ENCODE measurements at places on chromosomes 1 and 21.

GRCh38 chr1:29986986-29987385 lies 736.4 kb downstream of the MATN1 start:
- DNase-seq = no peak

DNA sequence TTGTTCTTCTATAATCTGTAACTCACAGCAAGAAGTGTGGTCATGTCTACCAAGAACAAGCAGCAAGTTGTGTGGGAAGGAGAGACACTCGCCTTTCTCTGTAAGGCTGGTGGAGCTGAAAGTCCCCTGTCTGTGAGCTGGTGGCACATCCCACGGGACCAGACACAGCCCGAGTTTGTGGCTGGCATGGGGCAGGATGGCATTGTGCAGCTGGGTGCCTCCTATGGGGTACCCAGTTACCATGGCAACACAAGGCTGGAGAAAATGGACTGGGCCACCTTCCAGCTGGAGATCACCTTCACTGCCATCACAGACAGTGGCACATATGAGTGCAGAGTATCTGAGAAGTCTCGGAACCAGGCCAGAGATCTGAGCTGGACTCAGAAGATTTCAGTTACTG lies 15.5 kb downstream of the CD101 start:
- DNase-seq = no peak

DNA sequence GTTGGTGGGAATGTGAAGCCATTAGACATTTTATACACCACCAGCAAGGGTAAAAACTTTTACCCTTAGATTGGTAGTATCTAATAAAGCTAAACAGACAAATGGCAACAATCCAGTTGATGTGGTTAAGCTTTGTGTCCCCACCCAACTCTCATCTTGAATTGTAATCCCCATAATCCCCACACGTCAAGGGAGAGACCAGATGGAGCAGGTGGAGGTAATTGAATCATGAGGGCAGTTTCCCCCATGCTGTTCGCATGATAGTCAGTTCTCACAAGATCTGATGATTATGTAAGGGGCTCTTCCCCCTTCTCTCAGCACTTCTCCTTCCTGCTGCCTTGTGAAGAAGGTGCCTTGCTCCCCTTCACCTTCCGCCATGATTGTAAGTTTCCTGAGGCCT lies 602.3 kb downstream of the NUF2 start:
- no peak for DNase-seq

DNA sequence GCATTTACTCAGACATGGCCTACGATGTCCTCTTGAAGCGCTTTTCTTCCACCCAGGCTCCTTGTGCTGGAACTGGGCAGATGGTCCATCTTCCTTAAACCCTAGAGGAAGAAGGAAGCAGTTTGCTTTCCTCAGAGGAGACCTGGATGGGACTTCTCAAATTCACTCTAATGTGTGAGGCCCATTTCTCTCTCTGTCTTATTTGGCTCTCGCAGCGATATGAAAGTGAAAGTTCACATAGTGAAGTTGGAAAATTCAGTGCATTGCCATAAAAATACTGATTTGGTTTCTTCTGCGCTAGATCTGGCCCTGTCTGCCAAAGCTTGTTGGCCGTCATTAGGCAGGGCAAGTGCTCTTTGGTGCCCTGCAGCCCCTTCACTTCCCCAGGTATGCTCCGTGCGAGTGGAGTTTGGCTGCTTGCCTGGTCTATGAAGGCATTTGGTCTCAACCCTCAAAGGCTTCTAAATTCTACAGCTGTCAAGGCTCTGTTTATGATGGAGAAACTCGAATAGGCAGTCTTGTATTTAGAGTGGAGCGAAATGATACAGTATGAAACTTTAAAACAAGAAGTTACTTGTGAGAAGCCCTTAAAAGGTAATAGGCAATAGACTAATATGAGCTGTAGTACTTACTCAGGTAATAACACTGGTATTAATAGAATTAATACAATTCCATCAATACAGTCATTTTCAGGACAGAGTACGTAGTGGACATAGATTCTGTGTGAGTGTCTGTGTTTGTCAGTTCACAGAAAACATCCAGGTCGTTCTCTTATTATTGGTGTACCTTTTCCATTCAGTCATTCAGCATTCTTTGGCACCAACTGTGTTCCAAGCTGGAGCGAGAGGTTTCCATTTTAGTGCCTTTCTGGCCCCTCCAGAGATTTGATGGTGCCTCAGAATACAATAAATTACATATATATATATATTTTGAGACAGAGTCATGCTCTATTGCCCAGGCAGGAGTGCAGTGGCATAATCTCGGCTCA lies 20.5 kb downstream of the SZRD1 start:
- DNase-seq = no peak

DNA sequence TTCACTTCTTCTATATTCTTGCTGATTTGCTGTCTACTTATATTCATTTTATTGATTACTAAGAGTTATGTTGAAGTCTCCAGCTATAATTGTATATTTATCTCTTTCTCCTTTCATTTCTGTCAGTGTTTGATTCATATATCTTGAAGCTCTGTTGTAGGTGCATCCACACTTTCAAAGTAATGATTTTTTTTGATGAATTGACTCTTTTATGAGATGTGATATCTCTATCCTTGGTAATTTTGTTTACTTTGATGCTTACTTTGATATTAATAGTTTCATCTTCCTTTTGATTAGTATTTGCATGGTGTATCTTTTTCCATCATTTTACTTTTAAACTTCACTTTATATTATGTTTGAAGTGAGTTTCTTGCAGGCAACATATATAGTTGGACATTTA lies 110.8 kb downstream of the XPR1 start:
- DNase-seq = no peak

GRCh38 chr1:199081739-199082138 lies 442.9 kb downstream of the PTPRC start:
- DNase-seq = no peak

GRCh38 chr1:221897321-221897721 lies 155.4 kb upstream of the DUSP10 start:
- DNase-seq = no peak

GRCh38 chr1:198437332-198437731 lies 103.1 kb downstream of the ATP6V1G3 start:
- no peak for DNase-seq

GRCh38 chr1:173688300-173688699 lies 18.6 kb upstream of the ANKRD45 start:
- no peak for DNase-seq

DNA sequence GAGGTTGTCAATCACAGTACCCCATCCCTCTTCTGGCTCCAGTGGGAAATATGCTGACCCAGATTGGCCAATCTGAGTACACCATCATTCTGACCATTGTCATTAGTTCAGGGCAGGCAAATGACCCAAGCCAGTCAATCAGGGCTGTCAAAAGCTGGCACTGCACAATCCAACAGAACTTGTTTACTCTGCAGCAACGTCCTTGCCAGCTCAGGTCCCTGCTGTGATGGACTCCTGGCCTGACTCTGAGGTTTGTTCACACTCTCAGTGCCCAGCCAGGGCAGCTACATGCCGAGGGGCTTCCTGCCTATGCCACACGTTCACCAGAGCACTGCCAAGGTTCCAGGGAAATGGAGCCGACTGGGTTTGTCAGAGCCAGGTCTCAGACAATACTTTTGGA lies 14.7 kb upstream of the OVAAL start:
- DNase-seq = no peak

- no peak for DNase-seq
Observed at GRCh38 chr1:228226956-228227791, 19.3 kb downstream of the OBSCN start.

DNA sequence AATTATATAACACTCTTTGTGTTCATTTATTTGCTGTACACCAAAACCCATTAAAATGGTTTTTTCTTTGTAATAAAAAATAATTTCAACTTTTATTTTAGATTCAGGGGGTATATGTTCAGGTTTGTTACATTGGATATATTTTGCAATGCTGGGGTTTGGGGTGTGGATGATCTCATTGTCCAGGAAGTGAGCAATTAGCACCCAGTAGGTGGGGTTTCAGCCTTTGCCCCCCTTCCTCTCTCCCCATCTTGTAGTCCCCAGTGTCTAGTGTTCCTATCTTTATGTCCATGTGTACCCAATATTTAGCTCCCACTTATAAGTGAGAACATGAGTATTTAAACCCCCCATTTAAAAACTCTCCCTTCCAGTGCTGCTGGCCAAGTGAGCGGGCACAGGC lies 184.6 kb downstream of the RHOU start:
- DNase-seq = no peak

- no peak for DNase-seq
Observed at GRCh38 chr1:154755858-154756730, 114.0 kb downstream of the KCNN3 start.

DNA sequence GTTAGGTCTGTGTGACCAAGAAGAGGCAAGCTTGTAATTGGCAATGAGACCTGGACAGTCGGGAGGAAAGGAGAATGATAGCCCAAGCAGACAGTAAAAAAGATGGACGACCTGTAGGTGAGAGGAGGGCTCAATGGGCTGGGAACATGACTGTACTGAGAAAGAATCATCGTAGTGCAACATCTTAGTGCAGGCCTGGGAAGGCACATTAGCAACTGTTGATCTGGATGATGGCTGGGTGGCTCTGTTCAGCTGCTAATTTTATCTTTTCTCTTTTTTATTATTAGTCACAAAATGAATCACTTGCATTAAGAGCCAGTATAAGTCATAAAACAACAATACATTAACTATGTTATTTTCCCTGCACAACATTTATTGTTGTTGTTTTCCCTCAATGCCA lies 32.9 kb downstream of the IFI44 start:
- DNase-seq = no peak

- no peak for DNase-seq
Observed at GRCh38 chr1:203464743-203465142, 10.9 kb upstream of the PRELP start.

DNA sequence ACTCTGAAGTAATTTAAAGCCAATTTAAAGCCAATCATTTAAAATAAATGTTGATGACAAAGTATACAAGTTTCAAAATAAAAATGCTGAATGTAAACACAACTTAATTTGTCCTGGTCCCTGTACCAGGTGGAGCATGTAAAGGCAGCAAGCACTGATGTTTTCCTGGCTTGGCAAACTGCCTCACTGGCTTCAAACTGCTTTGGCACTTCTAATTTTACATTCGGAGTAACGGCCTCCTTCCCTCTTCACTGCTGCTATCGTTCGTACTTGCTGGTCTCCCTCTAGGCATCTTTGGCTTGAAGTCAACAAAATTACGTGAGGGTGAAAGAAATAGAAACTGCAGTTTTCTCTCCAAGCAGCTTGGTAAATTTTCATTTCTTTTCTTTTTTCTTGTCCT lies 287.9 kb downstream of the LTN1 start:
- DNase-seq = no peak

- DNase-seq = no peak
Observed at GRCh38 chr1:233085566-233085965, 135.2 kb downstream of the NTPCR start.

DNA sequence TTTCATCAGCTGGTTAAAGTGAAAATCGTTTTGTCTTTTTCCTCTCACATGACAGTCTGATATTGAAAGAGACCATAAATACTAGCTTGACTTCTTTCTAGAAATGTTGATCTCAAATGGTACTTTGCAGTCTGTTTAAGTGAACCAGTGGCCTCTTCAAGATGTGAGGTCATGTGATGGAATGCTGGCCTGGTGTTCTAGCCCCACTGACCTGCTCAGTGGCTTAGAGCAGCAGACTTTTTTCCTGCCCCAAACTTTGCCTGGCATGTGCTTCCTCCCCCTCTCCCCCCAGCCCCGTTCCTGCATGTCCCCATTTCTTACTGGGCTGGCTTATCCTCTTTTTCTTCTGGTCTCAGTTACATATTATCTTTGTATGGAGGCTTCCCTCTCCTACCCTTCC lies 34.3 kb downstream of the ZYG11A start:
- no peak for DNase-seq

- DNase-seq = no peak
Observed at GRCh38 chr21:29166853-29167252, 36.4 kb downstream of the MAP3K7CL start.

DNA sequence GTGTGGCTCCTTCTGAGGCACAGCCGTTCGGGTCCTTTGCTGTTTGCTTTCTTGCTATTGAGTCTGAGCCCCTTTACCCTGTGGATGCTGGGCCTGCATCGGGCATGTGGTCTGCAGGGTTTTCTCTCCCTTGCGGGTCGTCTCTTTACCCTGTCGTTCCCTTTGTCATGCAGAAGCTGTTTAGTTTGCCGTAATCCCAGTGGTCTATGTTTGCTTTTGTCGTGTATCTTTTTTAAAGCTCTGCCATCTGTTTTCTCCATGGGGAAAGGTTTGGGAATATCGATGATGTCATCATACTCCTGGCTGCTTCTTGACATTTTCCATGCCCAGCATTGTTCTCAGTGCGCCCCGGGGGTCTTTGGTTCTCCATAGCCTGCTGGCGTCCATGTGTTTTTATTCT lies 68.2 kb downstream of the AGPAT3 start:
- no peak for DNase-seq

GRCh38 chr1:227532019-227532619 lies 31.2 kb upstream of the ZNF678 start:
- no peak for DNase-seq

- DNase-seq = no peak
Observed at GRCh38 chr1:41493117-41493536, 8.6 kb upstream of the EDN2 start.

GRCh38 chr1:9242338-9242969 lies 7.9 kb downstream of the H6PD start:
- DNase-seq = no peak

- DNase-seq = no peak
Observed at GRCh38 chr21:38417726-38418125, 80.6 kb downstream of the ERG start.

GRCh38 chr21:39531064-39531463 lies 79.3 kb downstream of the SH3BGR start:
- no peak for DNase-seq

GRCh38 chr1:191579019-191579418 lies 579.2 kb upstream of the RGS18 start:
- DNase-seq = no peak

DNA sequence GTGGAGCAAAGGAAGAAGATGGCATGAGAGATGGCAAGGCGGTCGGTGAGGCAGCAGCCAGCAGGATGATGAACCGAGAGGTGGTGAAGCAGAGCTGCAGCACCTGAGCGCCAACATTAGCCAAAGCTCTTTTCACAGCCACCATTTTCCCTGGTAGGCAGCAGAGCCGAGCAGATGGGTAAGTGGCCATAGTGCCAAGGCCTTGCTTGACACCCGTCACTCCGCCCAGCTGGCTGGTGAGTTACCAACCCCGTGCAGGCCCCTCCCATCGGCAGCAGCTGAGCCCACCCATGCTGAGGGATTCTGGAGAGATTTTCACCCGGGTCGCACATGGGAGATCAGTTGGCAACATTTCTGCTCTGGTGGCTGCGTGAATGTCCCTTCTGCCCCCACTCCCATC lies 647.7 kb downstream of the PTPRU start:
- no peak for DNase-seq

DNA sequence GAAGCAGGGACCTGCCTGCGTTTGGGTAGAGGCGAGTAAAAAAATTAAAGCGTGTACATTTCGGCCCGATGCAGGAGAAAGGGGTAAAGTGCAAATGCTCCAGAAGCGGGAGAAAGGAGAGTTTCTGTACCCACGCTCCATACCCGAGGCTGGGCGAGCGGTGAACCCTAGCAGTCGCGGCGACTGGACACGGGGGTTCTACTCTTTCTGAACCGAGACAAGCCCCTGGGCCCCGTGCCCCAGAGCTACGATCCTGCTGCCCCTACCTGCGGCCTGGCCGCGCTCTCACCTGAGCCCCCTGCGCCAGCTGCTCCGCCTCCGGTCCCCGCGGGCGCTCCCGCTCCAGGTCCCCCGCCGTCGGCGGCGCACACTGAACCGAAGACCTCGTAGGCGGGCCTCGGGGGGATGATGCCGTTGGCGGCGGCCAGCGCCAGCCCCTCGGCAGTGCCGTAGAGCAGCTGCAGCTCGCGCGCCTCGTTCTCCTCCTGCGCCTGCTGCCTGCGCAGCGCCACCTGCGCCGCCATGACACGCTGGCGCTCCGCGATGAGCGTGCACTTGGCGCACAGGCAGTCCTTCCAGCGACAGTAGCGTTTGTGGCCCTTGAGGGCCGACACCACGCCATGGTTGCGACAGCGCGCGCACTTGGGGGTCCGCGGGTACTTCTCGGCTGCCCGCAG lies 2.4 kb downstream of the DMRTA2 start:
- no peak for DNase-seq

Measured in stimulated activated CD8-positive, alpha-beta memory T cell treated with anti-CD3 and anti-CD28 coated beads, Interleukin-4, amount 100 ng/mL, for 1 hour (primary cell).